IMR-90 (cell line): ENCODE measurements at places on chromosomes 5 and 9.

DNA sequence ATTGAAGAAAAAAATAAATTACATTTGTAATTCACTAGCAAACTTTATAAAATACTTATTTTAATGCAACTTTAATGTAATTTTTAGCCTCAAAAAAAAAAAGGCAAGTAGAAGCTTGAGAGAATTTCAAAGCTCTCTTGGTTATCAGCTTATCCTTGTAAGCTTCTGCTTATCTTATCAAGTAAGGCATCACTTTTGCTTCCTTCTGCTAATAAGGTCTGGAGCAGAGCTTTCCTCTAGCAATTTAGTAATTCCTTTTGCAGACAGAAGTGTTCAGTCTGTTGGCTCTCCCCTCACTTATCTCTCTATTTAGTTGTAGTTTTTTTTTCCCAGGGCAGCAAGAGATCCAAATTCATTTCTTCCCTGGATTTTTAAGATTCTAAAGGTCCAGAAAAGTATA lies 525.0 kb downstream of the ISL1 start:
- no peaks in the 10 kb centered on the region for H3K27me3 ChIP-seq
- H3K36me3 ChIP-seq, result no peaks in the 10 kb centered on the region
- H3K4me3 ChIP-seq, result no peak overlapping the region
- no peaks in the 10 kb centered on the region for H3K4me1 ChIP-seq
- no peak for DNase-seq

GRCh38 chr5:108919591-108920326 lies 172.1 kb downstream of the FER start:
- H3K4me3 ChIP-seq, result no peak overlapping the region
- DNase-seq, result no peak
- H3K36me3 ChIP-seq, result no peaks in the 10 kb centered on the region
- H3K27me3 ChIP-seq, result no peaks in the 10 kb centered on the region

GRCh38 chr9:87139099-87139730 lies 191.9 kb upstream of the GAS1 start:
- H3K4me1 ChIP-seq, result no peaks in the 10 kb centered on the region
- H3K27me3 ChIP-seq, result peaks cover 13% of the 10 kb centered on the region
- H3K27ac ChIP-seq, result no peak overlapping the region
- H3K4me3 ChIP-seq, result no peak overlapping the region
- DNase-seq, result no peak
- H3K36me3 ChIP-seq, result no peaks in the 10 kb centered on the region

GRCh38 chr5:135880278-135880677 lies 15.4 kb downstream of the IL9 start:
- no peak overlapping the region for H3K27ac ChIP-seq
- H3K4me3 ChIP-seq, result no peak overlapping the region
- no peak for DNase-seq
- H3K36me3 ChIP-seq, result no peaks in the 10 kb centered on the region
- peaks cover 25% of the 10 kb centered on the region for H3K27me3 ChIP-seq

GRCh38 chr5:31767335-31768031 lies 128.6 kb downstream of the PDZD2 start:
- DNase-seq, result no peak
- no peaks in the 10 kb centered on the region for H3K36me3 ChIP-seq
- H3K4me3 ChIP-seq, result no peak overlapping the region
- no peak overlapping the region for H3K27ac ChIP-seq
- no peaks in the 10 kb centered on the region for H3K4me1 ChIP-seq
- peaks cover 13% of the 10 kb centered on the region for H3K27me3 ChIP-seq

DNA sequence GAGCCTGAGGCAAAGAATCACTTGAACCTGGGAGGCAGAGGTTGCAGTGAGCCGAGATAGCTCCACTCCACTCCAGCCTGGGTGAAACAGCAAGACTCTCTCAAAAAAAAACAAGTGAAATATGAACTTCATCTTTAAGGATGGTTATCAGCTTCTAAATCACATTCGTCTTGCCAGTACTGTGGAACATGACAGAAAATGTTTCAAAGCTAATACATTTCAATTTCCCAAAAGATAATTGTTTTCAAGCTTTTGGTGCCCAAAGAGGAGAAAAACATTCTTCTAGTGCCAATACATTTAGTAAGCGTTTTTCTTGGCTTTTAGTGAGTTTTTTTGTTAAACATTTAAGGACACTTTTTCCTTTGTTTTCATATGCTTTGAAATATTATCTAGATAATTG lies 4.4 kb upstream of the IFT74 start:
- no peak for DNase-seq
- no peak overlapping the region for H3K27ac ChIP-seq
- no peaks in the 10 kb centered on the region for H3K4me1 ChIP-seq
- no peak overlapping the region for H3K4me3 ChIP-seq

- no peak overlapping the region for H3K4me3 ChIP-seq
- no peak overlapping the region for H3K27ac ChIP-seq
- H3K36me3 ChIP-seq, result no peaks in the 10 kb centered on the region
Measured at GRCh38 chr5:131974016-131974415, 28.6 kb upstream of the MEIKIN start.

DNA sequence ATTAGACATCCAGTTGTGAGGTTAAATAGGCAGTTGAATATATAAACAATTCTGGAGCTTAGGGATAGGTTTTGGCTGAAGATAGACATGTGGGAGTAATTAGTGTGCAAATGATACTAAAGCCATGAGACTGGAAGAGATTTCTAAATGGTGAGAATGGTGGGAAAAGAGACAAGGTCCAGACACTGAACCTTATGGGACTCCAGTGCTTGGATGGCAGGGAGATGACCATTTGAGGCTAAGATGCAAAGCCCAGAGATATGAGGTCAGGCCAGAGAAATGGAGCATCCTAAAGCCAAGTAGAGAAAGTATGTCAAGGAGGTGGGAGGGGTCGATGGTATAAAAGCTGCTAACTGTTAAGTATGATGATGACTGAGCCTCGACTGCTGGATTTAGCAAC lies 115.6 kb downstream of the SEMA5A start:
- peaks cover 17% of the 10 kb centered on the region for H3K4me1 ChIP-seq
- H3K27me3 ChIP-seq, result no peaks in the 10 kb centered on the region
- H3K36me3 ChIP-seq, result no peaks in the 10 kb centered on the region
- no peak overlapping the region for H3K4me3 ChIP-seq
- DNase-seq, result no peak
- no peak overlapping the region for H3K27ac ChIP-seq

GRCh38 chr9:21761309-21761901 lies 41.0 kb upstream of the MTAP start:
- no peak overlapping the region for H3K4me3 ChIP-seq
- H3K27me3 ChIP-seq, result no peaks in the 10 kb centered on the region
- H3K4me1 ChIP-seq, result no peaks in the 10 kb centered on the region
- no peaks in the 10 kb centered on the region for H3K36me3 ChIP-seq
- no peak for DNase-seq

DNA sequence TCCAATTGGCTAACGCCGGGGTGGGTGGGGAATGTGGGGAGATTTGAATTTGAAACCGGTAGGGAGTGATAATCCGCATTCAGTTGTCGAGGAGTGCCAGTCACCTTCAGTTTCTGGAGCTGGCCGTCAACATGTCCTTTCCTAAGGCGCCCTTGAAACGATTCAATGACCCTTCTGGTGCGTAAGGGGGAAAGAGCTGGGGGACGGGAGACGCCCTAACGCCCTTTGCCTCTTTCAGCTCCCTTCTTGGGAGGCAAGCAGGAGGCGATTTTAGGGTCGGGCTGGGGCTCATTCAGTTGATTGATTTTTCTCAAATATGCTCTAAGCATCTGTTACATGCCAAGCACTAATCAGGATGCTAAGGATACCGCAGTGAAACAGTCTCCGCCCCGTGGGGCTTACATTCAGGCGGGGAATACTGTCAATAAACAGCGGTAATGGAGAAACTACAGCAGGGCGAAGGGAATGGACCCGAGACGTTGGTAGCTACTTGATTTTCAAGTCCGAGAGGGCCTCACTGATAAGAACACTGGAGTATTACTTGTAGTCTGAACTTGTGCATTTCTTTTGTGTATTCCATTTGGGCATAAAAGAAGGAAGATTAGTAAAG lies at the start of gene HMMR:
HMMR (plus strand) TSS at position 71 of the 610 bp plus-strand sequence; CDS start at position 132, 61 bp downstream.
- no peaks in the 10 kb centered on the region for H3K27me3 ChIP-seq
- H3K4me3 ChIP-seq, result peak within 1 kb of the TSS; percentile 65
- peak; percentile 23 for DNase-seq
- peak within 1 kb of the TSS; percentile 89 for H3K27ac ChIP-seq

DNA sequence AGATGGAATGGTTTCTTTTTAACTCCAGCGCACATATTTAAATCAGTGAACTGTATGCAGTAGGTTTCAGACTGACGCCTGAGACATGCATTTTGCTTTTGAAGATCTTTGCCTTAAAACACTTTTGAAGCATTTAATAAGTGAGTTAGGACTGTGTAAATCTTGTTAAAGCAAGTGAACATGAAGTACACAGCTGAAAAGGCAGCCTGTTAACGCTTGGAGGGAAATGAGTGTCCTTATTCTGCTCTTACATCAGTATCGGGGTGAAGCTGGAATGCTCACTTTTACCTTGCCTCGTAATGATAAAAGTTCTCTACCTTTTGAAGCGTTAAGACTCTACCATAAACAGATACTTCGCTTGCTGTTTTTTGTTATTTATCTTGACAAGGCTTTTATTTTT lies 552.2 kb downstream of the ZNF608 start:
- DNase-seq, result no peak
- H3K4me3 ChIP-seq, result no peak overlapping the region
- H3K36me3 ChIP-seq, result no peaks in the 10 kb centered on the region
- H3K4me1 ChIP-seq, result peaks cover 2% of the 10 kb centered on the region; the same call in 1 of the 2 replicates
- H3K27ac ChIP-seq, result no peak overlapping the region

DNA sequence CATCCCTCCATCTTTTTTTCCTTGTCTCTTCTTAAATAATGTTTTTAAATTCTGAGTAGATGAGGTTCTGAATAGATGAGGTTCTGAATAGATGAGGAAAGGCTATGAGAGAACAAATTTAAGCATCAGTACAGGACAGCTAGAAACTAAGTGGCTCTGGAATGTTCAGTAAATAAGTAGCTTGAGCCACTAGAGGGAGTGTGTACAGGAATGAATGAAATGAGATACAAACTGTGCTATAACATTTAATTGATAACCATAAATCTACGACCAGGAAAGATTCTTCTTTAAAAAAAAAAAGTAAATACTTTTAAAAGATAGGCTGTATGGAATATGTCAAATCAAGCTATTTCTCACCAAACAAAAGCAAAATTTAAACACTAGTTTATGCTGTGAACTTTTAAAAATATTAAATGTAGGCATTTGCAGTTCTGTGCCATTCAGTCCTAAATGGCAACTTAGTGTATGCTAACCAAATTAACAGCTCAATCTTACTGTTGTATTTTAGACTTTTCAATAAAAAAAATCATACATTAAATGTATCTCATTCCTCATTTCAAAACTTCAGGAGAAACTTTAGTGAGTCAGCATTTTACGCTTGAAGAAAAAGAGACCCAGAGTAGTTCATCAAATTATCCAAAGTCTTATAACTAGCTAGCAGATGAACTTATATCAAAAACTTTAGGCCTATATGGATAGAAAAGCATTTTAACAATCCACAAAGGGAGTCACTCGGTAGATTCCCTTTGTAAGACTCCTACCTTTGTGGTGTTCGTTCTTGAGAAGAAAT lies 70.4 kb upstream of the SNX2 start:
- no peaks in the 10 kb centered on the region for H3K4me1 ChIP-seq
- no peak overlapping the region for H3K27ac ChIP-seq
- no peak overlapping the region for H3K4me3 ChIP-seq
- no peaks in the 10 kb centered on the region for H3K36me3 ChIP-seq
- DNase-seq, result peak; percentile 67

DNA sequence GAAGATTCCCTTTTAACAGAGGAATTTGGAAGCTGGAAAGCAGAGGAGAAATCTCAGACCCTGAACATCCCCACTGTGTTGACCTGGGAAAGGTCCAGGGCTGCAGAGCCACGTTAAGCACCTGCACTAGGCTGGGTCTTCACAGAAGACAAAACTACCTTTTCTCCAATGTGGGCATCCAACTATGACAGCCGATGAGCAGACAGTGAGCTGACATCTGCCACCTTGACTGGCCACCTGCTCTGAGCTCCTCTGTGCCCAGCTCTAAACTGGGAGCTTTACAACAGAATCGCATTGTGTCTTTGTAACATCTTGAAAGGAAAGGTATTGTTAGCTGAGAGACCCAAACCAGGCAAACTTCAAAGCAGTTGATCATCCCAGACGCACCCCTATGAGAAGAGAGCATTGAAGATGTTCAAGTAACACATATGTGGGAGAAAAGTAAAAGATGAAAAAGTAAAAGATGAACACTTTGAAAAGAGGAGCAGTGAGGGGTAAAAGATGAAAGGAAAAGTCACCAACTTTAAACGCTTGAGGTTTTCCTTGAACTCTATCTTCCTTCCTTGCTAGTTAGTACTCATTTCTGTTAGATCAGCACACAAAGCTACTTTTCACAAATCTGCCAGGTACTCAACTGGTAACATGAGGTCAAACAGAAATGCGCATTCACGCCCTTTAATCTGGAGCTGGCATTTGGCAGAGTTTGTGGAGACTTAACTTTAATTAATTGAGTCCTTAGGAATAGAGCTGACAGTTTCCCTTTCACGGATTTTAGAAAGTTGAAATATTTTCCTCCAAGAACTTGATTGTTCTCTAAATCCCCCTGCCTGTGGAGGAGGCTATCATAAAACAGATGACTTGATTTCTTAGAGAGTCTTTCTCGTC lies 53.2 kb upstream of the CTXN3 start:
- peaks cover 14% of the 10 kb centered on the region for H3K27me3 ChIP-seq
- no peak overlapping the region for H3K27ac ChIP-seq
- no peak overlapping the region for H3K4me3 ChIP-seq
- H3K4me1 ChIP-seq, result no peaks in the 10 kb centered on the region

GRCh38 chr5:24289582-24290335 lies 355.0 kb downstream of the CDH10 start:
- no peak overlapping the region for H3K27ac ChIP-seq
- no peaks in the 10 kb centered on the region for H3K27me3 ChIP-seq
- H3K4me3 ChIP-seq, result no peak overlapping the region
- no peak for DNase-seq
- H3K4me1 ChIP-seq, result no peaks in the 10 kb centered on the region
- H3K36me3 ChIP-seq, result no peaks in the 10 kb centered on the region

DNA sequence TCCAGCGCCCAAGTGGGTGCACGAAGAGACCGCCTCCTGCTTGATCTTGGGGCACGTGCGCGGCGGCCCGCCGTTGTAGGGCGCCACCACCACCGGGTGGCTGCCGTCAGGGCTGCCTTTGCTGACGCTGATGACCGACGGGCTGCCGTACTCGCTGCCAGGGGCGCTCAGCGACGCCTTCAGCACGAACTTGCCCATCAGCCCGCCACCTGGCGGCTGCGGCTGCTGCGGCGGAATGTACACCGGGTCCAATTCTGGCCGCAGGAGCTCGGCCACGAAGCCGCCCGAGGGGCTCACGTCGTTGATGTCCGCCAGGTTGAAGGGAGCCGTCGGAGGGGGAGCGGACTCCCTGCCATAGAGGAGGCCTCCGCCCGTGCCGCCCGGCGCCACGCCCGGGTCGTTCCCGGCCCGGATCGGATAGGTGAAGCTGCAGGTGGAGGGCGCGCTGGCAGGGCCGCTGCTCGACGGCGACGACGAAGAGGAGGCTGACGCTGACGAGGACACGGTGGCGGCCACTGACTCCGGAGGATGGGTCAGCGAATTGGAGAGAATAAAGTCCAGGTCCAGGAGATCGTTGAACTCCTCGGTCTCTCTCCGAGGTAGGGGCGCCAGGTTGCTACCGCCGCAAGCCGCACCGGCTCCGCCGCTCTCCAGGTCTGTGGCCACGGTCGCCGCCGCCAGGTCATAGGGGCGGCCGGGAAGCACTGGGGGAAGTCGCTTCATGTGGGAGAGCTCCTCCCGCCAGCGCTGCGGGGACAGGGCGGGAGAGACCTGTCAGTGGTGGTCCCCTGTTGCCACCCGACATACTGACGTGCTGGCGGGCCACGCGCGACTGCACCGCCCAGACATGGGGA lies 1.8 kb downstream of the KLF4 start:
- 0 out of 2 replicates have a peak, but pooled peaks cover 1% of the 10 kb centered on the region for H3K27me3 ChIP-seq
- peaks cover 17% of the 10 kb centered on the region for H3K36me3 ChIP-seq
- no peak for DNase-seq
- peak overlapping the region; percentile 49 for H3K4me3 ChIP-seq

GRCh38 chr9:17847908-17848307 lies 269.0 kb downstream of the SH3GL2 start:
- DNase-seq, result no peak
- no peak overlapping the region for H3K27ac ChIP-seq
- no peak overlapping the region for H3K4me3 ChIP-seq
- H3K4me1 ChIP-seq, result no peaks in the 10 kb centered on the region
